T-cell (primary cell): ENCODE measurements at places on chromosomes 11 and 22.

GRCh38 chr22:17924735-17925364, 99.5 kb downstream of the MICAL3 start:
- DNase-seq = no peak

- peak; percentile 40 for DNase-seq
Measured at GRCh38 chr11:124670732-124671131, 2.8 kb downstream of the SIAE start.

GRCh38 chr11:119056421-119056999, 495 bp downstream of the HYOU1 start:
- DNase-seq = peak; percentile 30

DNA sequence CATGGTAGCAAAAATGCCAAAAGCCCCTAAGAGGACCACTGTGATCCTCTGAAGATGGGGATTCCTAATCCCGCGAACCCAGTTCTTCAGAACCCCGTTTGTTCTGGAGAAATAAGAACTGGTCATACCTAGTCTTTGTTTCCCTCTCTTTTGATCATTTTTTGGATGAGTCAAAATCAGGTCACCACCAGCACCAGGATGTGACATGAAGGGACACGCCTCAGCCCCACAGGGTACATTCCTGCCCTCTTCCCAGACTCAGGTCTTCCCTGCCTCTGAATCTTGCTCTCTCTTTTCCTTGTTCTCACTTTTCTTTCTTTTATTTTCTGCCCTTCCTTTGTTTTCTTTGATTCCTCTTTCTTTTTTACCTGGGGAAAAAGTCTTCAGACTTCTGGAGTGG, 14.6 kb upstream of the ANO1 start:
- DNase-seq = no peak

- no peak for DNase-seq
Measured at GRCh38 chr11:30453705-30454104, 130.8 kb downstream of the ARL14EP start.

DNA sequence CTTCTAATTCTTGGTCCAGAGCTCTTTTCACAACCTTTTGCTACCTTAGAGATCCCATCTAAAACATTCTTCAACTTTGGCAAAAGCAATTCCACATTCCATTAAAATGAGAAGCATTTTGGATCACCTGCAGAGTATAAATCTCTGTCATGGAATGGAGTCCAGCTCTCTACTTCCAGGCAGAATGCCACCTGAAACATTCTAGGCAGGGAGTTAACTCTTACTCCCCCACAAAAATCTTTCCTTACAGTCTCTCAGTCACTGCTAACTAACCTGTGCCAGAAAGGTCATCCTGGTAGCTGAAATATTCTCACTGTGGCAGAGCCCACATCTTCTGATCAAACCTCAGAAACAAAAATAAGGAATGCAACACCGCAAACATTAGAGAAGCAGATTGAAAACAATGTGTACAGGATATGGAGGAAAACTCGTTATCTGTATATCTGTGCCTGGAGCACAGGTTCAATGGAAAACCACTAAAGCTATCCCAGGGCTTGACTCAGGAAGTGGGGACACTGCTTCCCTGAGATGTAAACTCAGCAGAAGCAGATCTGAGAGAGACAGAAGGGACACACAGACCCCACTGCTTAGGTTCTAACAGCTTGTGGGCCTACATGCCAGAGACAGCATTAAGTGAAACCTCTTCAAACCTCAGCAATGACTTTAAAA, 78.9 kb downstream of the KCNC1 start:
- no peak for DNase-seq

DNA sequence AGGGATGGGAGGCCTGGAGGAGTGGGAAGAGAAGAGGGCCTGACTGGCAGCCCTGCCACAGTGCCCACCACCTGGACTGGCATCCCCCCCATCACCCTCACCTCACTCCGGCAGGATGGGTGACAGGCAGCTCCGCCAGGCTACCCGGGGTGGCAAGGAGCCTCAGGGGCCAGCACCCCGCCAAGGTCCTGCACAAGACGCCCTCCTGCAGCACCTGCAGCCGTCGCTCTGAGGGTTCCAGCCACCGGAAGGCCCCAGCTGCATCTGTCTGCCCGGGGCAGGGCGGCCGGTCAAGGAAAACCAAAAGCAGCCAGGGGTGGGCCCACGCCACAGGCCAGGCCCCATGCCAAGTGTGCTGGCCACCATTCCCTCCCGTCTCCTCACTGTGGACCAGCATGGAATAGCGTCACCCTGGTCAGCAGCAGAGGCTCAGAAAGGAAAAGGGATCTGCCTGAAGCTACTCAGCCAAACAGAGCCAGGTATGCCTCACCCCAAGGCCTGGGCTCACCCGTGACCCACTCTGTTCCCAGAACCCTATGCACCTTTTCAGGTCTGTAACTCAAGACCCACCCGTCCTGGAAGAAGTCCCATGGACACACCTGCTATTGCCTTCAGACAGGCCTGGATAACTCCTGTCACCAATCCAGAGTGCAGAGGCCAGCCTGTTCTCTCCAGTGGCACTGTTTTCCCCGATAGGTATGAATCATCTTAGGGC, 7.0 kb downstream of the RHBDD3 start:
- no peak for DNase-seq

- DNase-seq = no peak
Measured at GRCh38 chr11:2704896-2705606, 5.3 kb upstream of the KCNQ1OT1 start.

GRCh38 chr11:127651888-127652221, 651.3 kb upstream of the KIRREL3 start:
- DNase-seq = no peak

DNA sequence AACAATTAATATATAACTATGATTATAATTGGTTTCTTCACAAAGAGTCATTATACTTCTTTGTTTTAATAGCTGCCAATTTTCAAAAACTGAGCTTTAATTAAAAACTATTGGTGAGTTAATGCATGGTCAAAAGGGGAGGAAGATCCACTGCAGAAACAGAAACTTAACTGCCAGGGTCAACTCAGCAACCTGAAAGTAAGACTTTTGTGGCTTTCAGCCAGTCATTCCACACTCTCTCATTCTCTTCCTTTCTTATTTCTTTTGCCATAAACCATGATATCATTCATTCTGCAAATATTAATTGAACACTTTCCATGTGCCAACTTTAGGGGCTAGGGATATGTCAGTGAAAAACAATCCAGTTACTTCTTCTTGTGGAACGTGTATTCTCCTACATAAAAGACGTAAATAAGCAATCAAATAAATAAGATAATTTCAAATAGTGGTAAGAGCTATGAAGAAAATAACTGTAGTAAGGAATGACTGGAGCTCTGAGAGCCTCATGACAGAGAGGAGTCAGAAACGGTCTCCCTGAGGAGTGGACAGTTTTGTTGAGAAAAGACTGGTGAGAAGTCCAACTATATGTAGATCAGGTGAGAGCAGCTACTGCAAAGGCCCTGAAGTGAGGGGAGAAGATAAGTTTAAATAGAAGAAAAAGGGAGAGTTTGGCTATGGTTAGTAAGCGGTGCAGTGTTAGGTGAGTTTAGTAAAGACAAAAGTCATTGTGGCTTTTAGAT, 130.5 kb downstream of the GRIA4 start:
- no peak for DNase-seq

DNA sequence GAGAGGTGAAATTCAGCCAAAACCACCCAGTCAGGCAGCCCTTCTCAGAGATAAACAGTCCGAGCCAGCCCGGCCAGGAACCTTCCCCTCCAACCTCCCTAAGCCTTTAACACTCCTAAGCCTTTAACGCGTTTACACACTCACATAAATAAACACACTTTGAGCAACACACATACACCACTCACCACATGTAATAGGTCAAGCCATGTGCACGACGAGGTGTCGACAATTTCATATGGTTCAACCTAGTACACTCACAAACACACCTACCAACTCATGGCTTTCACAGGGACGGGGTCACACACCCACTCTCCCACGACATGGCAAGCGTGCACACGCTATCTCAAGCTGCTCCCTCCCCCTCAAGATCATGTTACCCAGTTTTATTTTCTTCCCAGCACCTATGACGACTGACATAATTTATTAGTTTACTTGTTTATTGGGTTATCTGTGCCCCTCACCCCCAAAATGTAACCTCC, 15.5 kb downstream of the SLC43A1 start:
- DNase-seq = no peak

GRCh38 chr11:587978-588380, 11.7 kb downstream of the PHRF1 start:
- DNase-seq = peak; percentile 66

GRCh38 chr11:134786636-134787035, 374.6 kb upstream of the B3GAT1 start:
- DNase-seq = no peak

DNA sequence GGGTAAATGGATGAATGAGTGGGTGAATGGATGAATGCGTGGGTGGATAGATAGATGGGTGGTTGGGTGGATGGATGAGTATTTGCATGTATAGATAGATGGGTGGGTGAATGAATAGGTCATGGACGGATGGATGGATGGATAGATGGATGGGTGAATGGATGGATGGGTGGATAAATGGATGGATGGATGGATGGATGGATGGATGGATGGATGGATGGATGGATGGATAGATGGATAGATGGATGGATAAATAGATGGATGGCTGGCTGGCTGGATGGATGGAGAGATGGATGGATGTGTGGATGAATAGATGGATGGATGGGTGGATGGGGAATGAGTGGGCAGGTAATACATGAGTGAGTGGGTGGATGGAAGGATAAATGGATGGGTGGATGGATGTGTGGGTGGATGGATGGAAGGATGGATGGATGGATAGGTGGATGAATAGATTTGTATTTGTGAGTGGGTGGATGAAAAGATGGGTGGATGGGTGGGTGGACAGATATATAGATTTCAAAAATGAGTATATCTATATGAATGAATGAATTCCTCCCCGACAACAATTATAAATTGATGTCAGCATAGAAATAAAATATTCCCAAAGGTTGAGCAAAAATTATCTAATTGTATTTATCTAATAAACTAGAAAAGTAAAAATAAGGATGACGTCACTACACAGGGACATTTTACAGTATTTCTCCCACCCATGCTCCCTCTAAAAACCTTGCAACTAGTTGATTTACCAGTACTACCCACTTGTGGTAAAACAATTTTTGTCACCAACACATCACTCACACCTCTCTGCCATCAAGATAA, 563 bp upstream of the CRTAM start:
- DNase-seq = no peak
